CD14-positive monocyte (primary cell): ENCODE measurements at places on chromosomes 3 and 15.

DNA sequence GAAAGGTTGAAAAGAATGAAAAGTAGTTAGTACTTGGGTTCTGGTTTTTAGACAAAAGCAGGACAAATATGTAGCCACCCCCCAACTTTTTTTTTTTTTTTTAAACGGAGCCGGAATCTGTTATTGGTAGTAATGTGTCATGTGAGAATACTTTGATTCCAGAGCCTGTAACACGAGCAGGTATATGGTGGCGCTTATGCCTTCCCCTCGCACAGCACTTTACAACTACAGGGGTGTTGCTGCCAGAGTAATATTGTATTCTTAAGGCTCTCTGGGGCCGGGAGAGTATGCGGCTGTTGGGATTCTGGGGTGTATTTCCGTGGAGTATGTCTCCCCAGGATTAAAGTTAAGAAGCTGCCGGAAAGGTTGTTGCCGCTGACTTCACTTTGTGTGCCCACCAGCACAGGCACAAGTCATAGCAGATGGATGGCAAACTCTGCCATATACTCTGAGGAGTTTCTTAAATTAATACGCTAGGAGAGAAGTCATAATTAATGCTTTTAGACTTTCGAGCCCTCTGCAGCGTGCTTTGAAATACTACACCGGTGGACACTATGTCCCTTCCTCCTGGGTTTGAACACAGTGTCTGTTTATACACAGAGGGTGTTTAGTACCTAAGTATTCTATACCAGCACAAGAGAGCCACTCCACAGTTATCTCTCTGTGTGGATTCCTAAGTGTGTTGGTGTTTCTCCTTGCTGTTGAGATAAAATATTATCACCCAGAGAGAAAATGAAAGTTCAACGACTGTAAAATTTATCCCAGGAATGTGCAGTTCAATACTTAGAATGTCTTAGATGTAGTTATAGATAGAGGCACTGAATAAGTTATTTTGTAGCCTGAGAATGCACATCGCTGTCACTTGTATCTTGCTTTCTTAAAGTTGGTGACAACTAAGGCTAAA is 1.4 kb downstream of the MBNL1 start:
- no peak for DNase-seq

DNA sequence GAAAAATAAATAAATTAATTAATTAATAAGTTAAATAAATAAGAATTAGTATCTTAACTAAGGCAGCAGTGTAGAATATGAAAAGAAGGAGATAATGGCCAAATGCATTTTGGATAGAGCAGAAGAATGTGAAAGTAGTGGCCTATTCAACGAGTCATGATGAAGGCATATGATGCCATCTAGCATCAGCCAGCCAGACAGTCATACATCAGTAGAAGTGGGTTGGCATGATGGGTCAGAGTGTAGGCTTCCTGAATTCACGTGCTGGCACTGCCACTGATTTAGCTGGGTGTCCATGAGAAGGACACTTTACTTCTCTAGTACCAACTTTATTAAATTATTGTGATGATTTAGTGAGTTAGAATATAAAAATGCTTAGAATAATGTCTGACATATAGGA is 256.1 kb upstream of the ARPP21 start:
- no peak for DNase-seq

- no peak for DNase-seq
Measured at GRCh38 chr3:30730967-30731366, 124.6 kb downstream of the TGFBR2 start.

GRCh38 chr15:62497356-62497755 is 332.3 kb upstream of the C2CD4B start:
- no peak for DNase-seq

GRCh38 chr3:89877230-89877629 is 769.8 kb downstream of the EPHA3 start:
- no peak for DNase-seq

GRCh38 chr3:34008191-34008590 is 209.8 kb downstream of the PDCD6IP start:
- no peak for DNase-seq

- DNase-seq, result no peak
Measured at GRCh38 chr3:150421256-150421655, 13.2 kb downstream of the TSC22D2 start.

GRCh38 chr3:113166719-113167492 is 44.5 kb upstream of the BOC start:
- no peak for DNase-seq

- no peak for DNase-seq
Measured at GRCh38 chr3:99108508-99108907, 207.0 kb upstream of the DCBLD2 start.

GRCh38 chr3:32373276-32373675 is 18.4 kb upstream of the CMTM7 start:
- no peak for DNase-seq

DNA sequence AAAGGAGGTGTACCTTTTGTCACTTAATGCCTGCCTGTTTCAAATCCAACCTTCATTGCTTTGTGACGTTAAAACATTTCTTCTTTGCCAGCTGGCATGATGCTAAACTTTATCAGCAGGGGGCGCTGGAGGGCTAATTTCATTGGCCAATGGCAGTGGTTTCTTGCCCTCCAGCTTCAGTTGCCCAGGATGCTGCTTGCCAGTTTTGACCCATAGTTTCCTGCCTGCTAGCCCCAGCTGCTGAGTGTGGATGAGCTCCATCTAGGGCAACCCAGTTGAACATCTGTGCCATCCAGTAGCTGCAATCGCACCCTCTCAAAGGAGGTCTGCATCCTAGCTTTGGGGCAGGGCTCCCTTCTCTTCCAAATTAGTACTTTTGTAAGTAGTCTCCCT is 22.1 kb downstream of the ACKR2 start:
- DNase-seq, result peak; percentile 65

DNA sequence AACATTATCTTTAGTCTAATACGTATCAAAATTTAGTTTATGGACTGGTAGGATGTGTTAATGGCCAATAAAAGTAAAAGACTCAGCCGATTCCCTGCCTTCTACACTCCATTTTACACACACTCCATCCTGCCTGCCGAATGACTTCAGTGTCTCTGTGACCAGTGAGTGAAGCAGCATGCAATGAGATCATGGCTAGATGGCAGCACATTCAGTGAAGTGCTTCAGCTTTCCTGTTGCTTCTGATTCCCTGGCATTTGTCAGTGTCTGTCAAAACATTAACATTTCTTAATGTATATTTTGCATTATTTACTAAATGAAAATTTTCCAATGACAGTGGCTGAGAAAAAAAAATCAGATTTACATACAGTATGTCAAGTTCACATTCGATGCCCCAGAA is 412.0 kb downstream of the FHIT start:
- DNase-seq, result no peak

DNA sequence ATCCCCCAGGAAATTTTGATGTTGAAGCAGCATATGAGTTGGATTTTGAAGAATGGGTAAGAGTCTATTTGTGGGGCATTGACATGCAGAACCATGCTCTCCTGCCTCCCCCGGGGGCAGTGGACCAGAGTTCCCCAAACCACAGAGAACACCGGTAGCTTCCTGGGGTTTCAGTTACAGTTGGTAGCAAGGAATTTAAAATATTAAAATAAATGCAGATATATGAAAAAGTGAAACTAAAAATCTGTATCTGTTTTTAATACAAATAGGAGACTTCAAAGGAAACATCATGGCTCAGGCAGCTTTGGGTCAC is 37.4 kb downstream of the SLC9A9 start:
- DNase-seq, result no peak

- no peak for DNase-seq
Measured at GRCh38 chr3:31926543-31926942, 54.5 kb downstream of the OSBPL10 start.
